ENCODE measurements at places on chromosomes 12 and 14.
A peak's percentile ranks its signal among the peaks of the same experiment; 100 is the strongest.

DNA sequence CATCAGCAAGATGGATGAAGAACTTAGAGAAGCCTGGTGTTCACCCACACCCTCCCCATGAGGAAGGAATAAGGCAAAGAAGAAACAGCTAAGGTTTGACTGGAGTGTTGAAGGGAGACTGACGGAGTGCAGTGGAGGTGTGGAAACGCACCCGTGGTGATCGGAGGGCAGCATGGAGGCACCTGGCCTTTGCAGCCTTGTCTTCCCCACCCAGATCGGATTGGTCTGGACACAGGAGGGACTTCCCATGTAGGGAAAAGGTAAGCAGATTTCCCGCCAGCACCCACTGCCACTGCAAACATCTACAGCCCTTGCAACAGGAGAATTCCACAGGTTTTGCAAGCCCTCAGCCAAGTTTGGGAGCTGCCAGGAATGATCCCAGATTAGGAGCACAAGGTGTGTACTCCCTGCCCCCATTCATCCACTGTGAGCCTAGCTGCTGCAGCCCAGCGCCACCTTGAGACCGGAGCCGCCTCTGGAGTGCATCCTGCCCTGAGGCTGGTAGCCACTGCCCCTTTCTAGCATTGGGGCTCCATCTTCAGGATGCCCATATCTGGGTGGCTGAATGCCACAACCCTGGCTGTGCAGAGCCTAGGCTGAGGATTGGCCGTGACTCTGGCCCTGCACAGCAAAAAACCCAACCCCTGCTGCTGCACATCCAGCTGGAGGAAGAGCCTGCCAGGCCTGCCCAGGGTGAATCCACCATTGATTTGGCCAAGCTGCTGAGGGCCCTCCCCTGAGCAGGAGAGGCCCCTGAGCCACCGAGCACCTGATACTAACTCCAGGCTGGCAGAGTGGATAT lies 411.1 kb downstream of the TMEM121 start:
- no peak for DNase-seq

GRCh38 chr12:12929696-12930095 lies 22.3 kb downstream of the GPRC5D start:
- no peak for DNase-seq

- peak; percentile 71 for DNase-seq
Observed at GRCh38 chr12:112198120-112198733, 72.9 kb downstream of the TRAFD1 start.

DNA sequence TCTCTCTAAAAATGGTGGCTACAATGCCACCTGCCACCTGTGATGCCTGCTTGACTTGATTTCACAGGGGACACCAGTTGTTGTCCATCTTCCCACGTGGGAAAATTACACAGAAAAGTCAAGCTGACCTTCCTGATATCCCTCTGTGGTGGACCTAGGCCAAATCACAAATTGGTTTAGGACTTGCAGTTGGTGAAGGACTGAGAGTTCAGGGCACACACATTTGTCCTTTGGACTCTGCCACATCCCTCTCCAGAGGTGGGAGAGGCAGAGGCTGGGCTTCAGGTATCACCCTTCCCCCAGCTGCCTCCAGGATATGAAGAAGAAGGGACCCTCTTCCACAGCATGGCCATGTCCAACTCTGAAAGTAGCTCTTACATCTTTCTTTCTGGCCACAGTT lies 55.6 kb upstream of the NOS1 start:
- DNase-seq: no peak

GRCh38 chr12:103455020-103455763 lies 40.6 kb downstream of the C12orf42 start:
- DNase-seq: no peak

GRCh38 chr12:68358532-68359485 lies 26.6 kb upstream of the MDM1 start:
- DNase-seq: no peak

- DNase-seq: no peak
Observed at GRCh38 chr12:110111476-110112334, 12.5 kb upstream of the IFT81 start.

GRCh38 chr14:61381553-61381952 lies 60.2 kb downstream of the PRKCH start:
- DNase-seq: no peak

DNA sequence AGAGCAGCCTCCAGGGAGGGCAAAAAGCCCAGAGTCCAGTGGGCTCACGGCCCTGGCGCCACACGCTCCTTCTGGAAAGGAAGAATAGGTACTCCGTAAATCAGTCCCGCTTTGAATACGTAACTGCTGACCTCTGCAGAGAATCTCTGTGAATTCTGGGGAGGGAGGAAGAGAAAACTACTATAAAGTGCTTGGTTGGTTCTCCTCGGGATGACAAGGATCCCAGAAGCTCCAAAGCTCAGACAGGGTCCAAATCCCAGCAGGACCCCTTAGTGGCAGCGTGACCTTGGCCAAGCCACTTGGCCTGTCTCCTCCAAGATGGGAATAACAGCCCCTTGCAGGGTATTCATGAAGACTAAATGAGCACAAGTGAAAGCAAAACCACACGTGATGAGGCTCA lies 31.7 kb downstream of the ANO2 start:
- DNase-seq: no peak

- DNase-seq: no peak
Observed at GRCh38 chr14:82642425-82642824, 1108.8 kb upstream of the SEL1L start.

DNA sequence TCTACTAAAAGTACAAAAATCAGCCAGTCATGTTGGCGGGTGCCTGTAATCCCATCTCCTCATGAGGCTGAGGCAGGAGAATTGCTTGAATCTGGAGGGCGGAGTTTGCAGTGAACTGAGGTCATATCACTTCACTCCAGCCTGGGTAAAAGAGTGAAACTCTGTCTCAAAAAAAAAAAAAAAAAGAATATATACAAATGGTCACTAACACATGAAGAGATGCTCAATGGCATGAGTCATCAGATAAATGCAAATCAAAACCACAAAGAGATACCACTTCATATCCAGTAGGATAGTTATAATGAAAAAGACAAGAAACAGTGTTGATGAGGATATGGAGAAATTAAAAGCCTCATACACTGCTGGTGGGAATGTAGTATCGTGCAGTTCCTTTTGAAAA lies 33.6 kb upstream of the METAP2 start:
- no peak for DNase-seq

GRCh38 chr14:85813040-85813439 lies 283.1 kb downstream of the FLRT2 start:
- DNase-seq: no peak

GRCh38 chr12:92425165-92425564 lies 277.6 kb upstream of the PLEKHG7 start:
- DNase-seq: no peak

DNA sequence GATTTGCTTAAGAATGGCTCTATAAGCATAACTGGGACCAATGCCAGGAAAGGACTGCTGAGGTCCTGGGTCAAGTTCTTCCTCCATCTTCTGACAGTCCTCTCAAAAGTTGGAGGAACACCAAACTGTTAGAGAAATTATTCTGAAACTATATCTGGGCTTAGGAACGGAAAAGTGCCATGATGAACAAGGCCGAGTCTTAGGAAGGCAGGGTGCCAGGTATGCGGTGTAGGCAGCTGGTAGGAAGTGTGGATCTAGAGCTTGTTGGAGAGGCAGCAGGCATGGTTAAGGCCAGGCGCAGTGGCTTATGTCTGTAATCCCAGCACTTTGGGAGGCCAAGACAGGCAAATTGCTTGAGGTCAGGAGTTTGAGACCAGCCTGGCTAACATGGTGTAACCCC lies 7.7 kb downstream of the GNPTAB start:
- no peak for DNase-seq

- no peak for DNase-seq
Observed at GRCh38 chr14:68780358-68781160, 12.3 kb downstream of the ZFP36L1 start.

GRCh38 chr12:49789992-49790391 lies 38.2 kb downstream of the NCKAP5L start:
- no peak for DNase-seq

DNA sequence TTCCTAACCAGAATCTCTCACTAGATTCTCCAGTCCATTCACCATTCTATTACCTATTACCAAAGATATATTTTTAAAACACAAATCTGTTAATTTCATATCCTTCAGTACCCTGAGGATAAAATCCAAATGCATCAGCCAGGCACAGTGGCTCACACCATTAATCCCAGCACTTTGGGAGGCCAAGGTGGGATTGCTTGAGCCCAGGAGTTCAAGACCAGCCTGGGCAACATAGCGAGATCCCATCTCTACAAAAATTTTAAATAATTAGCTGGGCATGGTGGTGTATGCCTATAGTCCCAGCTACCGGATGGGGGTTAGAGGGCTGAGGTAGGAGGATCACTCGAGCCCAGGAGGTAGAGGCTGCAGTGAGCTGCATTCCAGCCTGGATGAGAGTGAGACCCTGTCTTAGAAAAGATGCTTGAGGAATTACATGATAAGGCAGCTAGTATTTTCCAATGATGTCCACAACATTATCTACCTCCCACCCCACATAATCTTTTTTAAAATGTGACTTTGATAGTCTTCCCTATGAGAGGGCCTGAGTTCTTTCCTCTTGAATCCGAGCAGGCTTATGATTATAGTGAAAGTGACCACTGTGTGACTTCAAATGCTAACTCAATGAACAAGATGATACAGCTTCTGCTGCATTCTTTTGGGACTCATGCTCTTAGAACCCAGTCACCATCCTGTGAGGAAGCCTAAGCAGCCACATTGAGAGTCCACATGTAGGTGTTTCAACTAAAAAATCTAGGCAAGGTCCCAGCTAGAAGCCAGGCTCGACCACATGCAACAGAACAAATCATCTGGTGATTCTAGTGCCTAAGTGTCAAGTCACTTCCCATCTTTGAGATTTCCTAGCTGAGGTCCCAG lies 18.0 kb downstream of the HECTD1 start:
- no peak for DNase-seq

GRCh38 chr14:85040046-85040685 lies 489.8 kb upstream of the FLRT2 start:
- no peak for DNase-seq

GRCh38 chr12:29738365-29738764 lies 45.4 kb downstream of the TMTC1 start:
- no peak for DNase-seq

DNA sequence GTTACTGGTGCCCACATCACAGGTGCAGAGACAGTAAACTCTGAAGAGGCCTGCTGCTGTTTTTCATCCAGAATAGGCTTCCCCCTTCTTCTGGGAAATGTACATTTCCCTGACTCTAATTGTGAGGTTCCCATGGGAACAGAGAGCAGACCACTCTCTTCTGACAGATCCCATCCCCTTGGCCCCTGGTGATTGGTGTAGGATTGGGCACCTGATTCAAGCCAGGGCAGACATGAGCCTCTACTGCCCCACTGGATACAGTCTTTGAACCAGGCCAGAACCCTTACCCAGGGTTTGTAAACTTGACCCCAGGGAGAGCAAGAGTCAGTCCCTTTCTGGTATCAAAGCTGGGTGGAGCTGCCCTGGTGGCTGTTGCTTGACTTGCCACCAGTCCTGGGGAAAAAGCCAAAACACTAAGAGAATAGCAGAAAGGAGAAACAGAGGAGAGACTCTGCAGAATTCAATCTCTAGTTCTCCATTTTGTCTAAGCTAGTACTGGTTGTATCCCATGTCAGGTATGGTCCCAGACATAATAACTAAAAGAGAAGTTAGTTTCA lies 14.8 kb upstream of the NFYB start:
- no peak for DNase-seq

DNA sequence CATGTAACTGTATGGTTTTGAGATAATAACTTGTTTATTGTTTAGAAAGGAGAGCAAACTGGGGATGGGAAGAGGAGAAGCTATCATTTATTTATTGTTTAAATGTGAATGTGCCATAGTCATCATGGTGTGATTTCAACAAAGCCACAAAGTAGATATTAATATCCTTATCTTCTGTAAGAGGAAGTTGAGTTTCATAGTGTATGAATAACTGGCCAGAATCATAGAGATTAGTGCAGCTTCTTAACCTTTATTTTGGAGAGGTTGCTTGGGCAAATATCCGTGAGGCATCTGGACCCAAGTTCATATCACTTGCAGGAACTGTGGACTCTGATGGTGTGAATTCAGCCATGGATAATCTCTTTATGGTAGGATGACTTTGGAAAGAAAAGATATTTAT lies 26.8 kb upstream of the LYZ start:
- no peak for DNase-seq

DNA sequence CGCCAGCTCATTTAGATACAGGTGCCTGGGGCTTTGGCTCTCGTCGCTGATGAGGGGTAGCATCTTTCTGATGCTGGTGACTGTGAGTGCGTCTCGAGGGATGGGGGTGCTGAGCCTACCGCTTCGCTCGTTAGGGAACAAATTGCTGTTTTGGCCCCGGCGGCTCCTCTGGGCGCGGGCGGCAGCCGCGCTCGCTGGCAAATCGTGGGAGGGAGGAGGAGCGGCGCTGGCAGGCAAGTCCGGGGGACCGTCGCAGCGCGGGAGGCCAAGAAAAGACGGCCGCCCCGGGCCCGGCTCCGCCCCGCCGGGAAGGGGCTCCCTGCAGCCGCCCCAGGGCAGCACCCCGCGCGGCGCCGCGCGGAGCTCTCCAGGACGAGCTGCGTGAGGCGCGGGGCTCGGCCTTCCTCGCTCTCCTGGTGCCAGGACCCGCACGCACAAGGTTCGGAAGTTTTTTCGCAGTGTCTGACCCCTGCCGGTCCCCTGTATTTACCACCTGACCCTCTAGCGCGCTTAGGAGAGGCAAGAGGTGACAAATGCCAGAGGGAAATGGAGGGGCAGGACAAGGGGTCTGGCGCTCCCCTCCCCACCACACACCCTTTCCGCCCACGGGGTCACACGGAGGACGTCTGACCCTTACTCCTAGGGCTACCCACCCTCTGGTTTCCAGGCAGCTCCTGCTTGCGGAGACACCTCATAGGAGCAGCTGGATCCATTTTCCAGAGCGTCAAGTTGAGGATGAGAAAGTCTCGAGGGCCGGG lies 899 bp upstream of the KCNH3 start:
- DNase-seq: peak; percentile 62

- DNase-seq: no peak
Observed at GRCh38 chr12:31318657-31319269, 7.2 kb downstream of the SINHCAF start.

DNA sequence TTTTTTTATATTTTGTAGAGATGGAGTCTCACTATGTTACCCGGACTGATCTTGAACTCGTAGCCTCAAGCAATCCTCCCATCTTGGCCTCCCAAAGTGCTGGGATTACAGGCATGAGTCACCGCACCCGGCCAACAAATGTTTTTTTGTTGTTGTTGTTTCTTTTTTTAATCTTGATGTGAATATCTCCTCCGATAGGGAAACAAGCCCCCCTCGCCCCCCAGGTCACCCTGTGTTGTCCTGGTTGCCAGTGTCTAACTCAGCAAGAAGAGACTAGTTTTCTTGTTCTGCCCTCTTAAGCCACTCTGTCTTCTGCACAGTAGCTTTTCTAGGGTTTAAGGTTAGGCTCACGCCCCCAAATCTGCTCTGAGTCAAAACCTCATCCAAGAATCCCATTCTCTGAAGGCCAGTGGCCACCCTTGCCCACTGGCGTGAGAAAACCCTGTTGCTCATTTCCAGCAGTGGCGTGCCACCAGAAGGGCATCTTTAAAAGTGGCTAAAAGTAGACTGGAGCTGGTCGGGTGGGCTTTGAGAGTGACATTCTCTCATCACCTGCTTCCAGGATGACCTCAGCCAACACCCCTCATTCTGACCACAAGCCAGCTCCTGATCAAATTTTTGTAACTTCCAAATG lies 42.7 kb downstream of the C14orf132 start:
- DNase-seq: no peak

- no peak for DNase-seq
Observed at GRCh38 chr12:50275556-50275955, 7.8 kb downstream of the LIMA1 start.

- DNase-seq: no peak
Observed at GRCh38 chr14:73686901-73687300, 27.3 kb downstream of the PNMA1 start.

Data from 8988T (cell line).